ENCODE measurements at places on chromosomes 7 and 10.

DNA sequence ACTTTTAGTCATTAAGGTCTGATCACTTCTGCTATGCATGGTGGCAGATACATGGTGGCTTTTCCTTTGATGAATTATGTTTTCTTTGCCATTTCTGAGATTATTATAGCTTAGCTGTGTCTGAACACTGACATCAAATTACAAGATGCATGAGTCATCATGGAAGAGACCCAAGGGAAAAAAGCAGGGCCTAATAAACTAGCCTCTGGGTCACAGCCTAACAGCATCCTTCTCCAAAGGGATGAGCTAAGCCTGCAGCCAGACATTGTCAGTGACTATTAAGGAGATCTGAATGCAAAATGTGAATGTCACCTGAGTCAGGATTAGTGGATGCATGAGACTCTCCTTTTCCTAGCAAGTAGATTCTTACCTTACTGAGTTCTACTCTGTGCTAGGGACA is 19.1 kb upstream of the OGDHL start:
- DNase-seq = no peak

- DNase-seq = no peak
These were observed 1.2 kb downstream of the ADIRF start for GRCh38 chr10:86969421-86970041.

DNA sequence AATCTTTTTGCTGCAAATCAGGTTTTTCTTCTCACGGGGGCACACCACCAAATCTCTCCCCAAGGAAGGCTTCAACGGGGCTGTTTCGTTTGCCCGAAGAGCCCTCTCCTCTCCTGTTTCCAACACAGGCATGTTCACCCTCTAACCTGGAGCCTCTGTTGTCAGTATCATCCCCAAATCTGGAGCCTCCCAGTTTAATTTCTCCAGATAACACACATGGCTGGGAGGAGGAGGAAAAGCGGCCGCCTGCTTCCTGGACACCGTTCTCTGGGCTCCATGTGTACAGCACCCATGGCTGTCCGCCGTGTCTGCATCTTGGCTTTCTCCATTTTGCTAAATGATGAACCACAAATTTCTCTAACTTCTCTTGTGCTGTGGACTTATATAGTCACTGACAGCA is 214.5 kb downstream of the DIP2C start:
- DNase-seq = no peak

DNA sequence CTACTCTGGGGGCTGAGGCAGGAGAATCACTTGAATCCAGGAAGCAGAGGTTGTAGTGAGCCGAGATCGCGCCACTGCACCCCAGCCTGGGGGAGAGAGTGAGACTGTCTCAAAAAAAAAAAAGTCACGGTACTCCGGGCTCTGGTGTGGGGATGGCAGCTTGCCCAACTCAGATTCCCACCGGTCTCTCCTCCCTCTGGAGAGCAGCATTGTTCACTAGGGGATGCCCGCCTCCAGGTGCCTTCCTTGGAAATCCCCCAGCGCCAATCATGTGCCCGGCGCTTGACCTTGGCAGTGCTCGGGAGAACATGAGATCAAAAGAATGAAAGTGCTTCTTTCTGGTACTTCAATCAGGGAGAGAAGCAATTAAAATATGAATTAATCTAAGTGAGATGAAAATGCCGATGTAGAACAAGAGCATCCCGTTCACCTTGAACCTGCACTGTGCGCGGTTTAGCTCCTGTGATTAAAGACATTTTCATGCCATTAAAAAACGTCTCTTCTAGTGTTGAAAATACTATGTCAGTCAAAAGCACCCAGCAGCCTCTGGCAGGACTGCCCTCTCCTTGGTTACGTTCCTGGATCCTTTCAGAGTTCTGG is 1127.3 kb upstream of the AUTS2 start:
- DNase-seq = no peak

DNA sequence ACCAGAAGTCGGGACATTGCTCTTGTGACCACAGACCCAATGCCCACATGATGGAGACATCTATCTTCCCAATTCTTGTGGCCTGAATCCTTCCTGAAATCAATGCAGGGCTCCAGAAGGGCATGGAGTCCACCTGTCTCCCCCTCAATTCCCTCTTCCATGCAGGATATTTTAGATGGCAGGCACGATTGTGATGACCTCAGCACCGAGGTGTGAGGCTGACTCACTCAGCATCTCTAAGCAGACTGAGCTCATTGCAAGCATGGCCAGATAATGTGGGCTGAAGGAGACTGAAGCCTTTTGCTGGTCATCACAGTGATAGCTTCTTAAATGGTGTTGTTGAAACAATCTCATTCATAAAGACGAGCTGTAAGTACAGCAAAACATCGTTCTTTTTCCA is 374.9 kb upstream of the PODXL start:
- DNase-seq = no peak

DNA sequence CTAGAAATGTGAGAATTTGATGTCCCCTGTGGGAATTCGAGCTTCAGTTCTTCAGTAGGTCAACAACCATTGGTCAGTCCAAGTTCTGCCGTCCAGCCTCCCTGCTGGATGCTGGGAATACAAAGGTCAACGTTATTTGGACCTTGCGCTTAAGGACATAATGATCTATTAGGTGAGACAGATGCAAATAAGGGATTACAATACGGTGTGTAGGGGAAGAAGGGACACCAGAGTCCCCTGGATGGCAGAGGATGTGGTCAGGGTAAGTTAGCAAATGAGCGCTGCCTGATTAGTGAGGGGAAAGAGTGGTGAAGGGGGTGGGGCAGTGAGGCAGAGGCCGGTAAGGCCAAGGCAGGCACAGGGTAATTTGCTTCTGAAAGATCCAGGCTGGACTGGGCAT is 16.2 kb downstream of the CCNY start:
- DNase-seq = no peak

- DNase-seq = no peak
These were observed 84.9 kb downstream of the CHRM2 start for GRCh38 chr7:136953386-136953785.

GRCh38 chr10:133309720-133310398 is 1.1 kb downstream of the ZNF511 start:
- no peak for DNase-seq

DNA sequence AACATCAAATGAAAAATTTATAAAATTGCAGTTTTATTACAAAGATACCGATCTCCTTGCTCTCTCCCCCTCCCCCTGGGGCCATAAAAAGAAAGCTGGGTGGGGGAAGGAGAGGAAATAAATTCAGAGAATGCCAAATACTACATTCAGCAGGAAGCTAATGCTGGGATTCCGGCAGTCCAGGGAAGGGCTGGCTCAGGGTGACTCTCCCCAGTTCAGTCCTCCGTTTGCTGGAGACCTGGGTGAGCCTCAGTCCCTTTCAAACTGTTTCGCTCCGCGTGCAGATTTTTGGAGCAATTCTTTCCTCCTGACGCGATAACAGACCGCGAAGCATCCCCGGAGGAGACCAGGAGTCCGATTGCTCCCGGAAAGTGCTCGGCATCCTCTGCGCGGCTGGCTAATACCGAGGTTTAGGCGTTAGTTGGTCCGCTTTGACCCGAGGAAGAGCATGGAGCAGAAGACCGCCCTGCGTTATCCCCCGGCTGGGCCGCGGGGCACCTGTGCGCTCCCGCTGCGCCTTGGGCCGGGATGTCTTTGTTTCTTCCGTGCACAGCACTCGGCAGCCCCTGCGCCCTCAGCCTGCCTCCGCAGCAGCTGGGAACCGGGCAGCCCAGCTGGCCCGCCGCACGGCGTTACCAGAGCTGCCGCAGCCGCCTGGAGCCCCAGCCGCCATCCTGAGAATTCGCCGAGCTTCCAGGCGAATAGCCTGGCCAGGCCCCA is 3.9 kb upstream of the HOXA2 start:
- DNase-seq = no peak

- DNase-seq = no peak
These were observed 61.7 kb downstream of the GAD2 start for GRCh38 chr10:26278295-26278694.

- DNase-seq = no peak
These were observed 21.1 kb upstream of the PCBD1 start for GRCh38 chr10:70909326-70909935.

All from stimulated activated CD4-positive, alpha-beta T cell treated with anti-CD3 and anti-CD28 coated beads, TNF-alpha, amount 100 ng/mL, for 1 hour (primary cell).